ENCODE measurements at places on chromosomes 5 and 9. TPM values are rescaled to one million over a fixed set of nuclear protein-coding genes. Genes with fewer than 3 reads are reported as not detected.

DNA sequence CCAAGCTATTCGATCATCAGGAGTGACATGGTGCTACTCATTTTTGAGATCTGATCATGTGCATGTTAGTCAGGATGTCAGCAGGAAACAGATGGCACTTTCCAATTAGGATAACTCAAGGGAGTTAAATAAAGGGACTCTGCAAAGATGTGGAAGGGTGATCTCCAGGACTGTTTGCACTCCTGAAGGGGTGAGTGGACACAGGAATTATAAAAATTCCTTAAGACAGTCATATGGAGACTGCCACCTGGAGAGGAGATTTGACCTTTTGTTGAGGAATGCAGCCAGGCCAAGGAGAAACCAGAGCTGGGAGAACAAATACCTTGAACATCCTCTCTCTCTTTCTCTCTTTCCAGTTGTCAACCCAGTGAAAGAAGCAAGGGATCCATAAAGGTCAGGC is 189.1 kb downstream of the GABRG2 start:
- H3K27me3 ChIP-seq, result no peaks in the 10 kb centered on the region
- no peak overlapping the region for H3K4me3 ChIP-seq
- H3K4me1 ChIP-seq, result no peaks in the 10 kb centered on the region
- no peaks in the 10 kb centered on the region for H3K36me3 ChIP-seq

The LRRC19 gene
- total RNA-seq, result not detected

DNA sequence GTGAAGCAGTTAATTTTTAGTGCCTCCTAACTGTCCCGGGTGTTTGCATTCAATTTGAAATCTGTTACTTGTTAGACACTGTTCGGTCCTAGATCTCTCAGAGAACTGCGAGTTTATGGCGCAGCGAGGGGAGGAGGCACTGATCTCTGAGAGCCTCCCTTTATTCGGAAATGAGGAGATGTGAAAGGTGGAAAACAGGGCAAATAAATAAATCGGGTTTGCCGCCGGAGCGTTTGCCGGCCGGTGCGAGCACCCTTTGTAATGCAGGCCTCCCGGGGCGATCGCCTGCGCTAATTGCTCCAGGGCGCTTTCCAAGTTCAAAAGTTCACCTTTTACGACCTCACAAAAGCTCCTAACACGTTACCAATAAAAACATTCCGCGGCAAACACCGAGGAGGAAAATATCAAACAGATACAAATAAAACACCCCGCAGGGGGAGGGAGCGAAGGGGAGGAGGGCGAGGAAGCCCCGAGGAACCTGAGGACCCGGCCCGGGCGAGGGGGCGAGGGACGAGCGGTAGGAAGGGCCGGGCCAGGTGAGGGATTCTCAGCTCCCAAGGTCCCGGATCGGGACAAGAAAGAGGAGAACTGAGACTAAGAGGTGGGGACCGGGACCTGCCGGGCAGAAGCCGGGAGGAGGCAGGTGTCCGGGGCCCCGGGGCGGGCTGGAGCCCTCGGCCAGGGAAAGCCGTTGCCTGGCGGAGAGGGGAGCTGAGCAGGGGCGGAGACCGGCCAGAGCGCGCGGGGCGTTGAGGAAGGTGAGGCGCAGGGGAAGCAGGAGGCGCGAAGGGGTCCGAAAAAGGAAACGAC is 1.4 kb downstream of the NR6A1 start:
- DNase-seq, result no peak
- peak overlapping the region; percentile 32 for H3K4me3 ChIP-seq
- H3K36me3 ChIP-seq, result no peaks in the 10 kb centered on the region

GRCh38 chr9:135192686-135193085 is 105.2 kb downstream of the OLFM1 start:
- no peaks in the 10 kb centered on the region for H3K36me3 ChIP-seq
- H3K4me3 ChIP-seq, result no peak overlapping the region
- no peak overlapping the region for H3K27ac ChIP-seq
- peaks cover 30% of the 10 kb centered on the region for H3K27me3 ChIP-seq
- no peak for DNase-seq

The KCNV2 gene
- not detected for total RNA-seq

The ENTREP1 gene
- total RNA-seq, result not detected

All from T-cell (primary cell).